ENCODE measurements at places on chromosomes 1 and 21.

DNA sequence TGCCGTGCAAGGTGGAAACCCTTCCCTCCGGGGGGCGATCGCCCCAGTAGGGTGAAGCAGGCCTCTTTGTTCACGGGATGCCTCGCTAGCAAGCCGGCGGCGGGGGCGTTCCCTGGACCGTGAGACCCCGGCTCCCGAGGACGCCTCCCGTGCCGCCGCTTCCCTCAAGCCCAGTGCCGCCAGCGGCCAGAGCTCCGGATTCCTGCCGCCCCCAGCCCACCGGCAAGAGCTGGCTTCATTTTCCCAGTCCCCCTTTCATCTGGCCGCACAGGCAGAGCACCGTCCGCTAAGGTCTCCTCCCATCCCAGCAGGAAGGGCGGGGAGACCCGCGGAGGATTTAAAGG, 16.3 kb downstream of the IER5 start:
- no peak for DNase-seq

DNA sequence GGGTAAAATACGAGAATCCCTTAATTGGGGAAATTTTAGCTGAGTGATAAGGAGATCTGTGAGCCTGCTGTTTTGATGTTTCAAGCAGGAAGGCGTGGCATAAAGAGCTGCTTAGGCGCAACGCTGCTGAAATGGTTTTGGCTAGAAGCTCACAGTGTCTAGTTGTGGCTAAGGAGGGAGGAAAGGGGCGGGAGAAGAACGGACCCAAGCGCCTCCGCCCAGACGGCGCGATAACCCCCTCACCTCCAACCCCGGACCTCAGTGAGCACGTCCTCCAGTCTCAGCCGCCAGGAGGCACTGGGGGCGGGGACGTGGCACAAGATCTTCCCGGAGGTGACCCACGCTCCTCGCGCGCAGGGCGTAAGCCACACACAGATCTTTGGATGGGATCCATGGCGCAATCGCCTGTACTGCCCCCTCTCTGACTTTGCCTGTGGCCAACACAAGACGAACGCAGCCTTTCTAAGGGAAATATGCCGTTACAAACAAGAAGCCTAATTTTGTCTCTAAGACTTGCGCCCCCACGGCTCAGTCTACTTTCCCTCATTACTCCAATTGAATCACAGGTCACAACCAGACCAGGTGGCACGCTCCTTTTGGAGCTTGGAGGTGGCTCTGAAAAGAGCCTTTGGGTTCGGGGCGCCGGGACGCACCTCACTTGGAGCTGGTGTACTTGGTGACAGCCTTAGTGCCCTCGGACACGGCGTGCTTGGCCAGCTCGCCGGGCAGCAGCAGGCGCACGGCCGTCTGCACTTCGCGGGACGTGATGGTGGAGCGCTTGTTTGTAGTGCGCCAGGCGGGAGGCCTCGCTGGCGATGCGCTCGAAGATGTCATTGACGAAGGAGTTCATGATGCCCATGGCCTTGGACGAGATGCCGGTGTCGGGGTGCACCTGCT, 23.4 kb upstream of the RNF187 start:
- DNase-seq: no peak

DNA sequence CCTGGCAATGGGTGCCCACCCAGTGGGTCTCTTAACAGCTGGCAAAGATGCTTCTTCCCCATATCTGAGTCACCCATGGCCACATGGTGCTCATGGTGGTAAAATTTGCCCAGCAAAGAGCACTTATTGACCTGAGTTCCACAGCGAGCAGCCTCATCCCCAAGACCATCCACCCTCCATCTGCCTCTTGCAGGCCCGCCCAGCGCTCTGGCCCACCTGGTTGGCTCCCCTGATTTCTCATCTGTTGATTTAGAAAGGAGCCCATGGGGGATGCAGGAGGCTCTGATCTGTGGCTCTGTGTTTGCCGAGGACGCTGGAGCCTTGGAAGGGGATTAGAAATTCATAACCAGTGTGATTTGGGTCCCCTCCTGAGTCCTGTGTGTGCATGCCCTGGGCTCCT, 657.5 kb downstream of the PTPRU start:
- no peak for DNase-seq

- DNase-seq: no peak
These were observed 27.6 kb downstream of the ABCA4 start for GRCh38 chr1:94093396-94093795.

DNA sequence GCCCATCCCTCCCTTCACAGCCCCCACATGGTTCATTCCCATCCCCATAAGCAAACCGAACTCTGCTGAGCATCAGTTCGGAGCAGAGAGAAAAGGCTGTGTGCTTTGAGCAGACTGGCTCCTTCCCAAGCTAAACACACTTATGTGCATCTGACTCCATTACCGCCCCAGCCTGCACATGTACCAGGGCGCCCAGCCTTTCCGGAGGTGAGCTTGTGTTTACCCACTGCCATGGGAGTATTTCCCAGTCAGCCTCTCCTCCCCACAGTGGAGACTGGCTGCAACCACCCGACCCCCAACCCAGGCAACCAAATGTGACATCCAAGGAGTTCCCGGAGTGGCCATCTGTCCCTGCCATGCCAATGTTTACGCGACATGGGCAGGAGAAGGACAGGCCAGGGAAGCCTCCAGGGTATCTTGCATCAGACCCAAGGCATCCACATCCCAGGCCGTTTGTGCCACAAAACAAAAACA, 9.4 kb downstream of the TIAM1 start:
- no peak for DNase-seq

- DNase-seq: no peak
These were observed 159.2 kb downstream of the DPYD start for GRCh38 chr1:97761637-97762036.

DNA sequence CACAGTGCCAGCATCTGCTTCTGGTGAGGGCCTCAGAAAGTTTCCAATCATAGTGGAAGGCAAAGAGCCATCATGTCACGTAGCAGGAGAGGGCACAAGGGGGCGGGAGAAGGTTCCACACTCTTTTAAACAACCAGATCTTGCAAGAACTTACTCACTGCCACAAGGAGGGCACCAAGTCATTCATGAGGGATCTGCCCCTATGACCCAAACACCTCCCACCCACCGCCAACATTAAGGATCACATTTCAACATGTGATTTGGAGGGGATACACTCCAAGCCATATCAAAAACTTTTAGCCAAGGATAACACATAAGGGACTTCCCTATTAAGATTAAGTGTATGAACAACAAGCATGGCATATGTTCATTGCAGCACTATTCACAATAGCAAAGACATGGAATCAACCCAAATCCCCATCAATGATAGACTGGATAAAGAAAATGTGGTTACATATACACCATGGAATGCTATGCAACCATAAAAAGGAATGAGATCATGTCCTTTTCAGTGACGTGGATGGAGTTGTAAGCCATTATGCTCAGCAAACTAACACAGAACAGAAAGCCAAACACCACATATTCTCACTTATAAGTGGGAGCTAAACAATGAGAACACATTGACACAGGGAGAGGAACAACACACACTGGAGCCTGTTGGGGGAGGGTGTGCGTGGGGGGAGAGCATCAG, 19.9 kb upstream of the SLC35F3 start:
- DNase-seq: no peak

GRCh38 chr21:27975514-27975913, 1008.6 kb upstream of the ADAMTS5 start:
- no peak for DNase-seq

DNA sequence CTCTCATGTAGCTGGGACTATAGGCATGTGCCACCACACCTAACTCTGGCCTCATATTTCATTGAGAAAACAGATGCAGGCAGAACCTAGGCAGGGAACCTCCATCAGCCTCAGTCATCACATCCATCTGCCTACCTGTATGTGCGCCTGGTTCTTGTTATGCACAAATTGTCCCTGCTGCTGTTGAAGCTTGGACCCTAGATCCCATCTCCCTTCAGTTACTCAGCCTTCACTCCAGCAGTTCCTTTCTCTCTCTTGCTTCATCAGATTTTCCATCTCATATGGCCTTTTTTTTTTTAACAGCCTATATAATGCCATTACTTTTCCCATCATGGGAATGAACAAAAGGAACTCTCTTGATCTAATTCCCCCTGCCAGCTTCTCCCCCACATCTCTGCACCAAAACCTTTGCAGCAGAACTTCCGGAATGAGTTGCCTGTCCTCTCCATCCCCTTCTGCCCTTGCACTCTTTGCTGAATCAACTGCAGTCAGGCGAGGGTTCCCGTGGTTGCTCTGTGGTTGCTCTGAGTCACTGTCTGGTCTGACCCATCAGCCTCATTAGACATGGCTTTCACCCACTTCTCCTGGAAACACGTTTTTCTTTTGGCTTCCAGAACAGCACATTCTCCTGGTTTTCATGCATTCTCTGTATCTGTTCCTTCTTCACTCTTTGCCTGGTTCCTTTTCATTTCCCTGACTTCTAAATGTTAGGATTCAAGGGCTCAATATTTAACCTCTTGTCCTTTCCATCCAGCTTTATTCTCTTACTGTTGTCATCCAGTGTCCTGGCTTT, 41.5 kb downstream of the UBE4B start:
- DNase-seq: no peak

DNA sequence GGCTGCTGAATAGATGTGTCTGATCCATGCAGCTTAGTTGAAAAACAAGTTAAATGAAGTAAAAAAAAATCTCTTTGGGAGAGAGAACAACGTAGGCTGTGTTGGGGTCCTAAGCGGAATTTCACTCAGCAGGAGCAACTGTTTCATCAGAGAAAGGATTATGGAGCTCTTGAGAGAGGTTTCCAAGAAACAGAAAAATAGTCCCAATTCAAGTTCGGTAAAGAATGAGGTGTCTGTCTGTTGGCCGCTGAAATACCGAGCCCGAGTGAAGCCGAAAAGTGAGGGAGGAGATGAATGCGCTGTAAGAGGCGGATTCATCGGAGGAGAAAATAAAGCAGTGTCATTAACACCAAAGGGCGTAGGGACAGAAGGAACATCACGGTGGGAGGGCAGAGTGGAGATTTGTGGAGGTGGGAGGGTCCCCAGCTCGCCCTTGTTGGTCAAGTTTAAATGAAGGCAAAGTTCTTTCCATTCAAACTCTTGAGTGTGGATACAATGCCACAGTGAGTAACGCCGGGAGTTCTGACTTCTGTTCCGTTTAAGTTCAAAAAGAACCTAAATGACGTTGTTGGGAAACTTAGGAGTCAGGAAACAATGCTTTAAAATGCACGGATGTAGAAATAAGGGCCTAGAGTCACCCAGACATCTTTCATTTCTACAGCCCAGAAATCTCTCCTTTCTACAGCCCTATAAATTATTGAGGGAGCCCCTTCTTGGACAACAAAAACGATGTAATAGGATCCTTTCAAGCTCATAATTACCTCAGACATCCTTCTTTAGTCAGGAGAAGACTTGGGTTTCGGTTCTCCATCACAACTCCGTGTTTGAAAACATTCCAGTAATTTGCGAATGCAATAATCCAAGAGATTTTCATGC, 15.6 kb upstream of the SLC45A1 start:
- DNase-seq: no peak

DNA sequence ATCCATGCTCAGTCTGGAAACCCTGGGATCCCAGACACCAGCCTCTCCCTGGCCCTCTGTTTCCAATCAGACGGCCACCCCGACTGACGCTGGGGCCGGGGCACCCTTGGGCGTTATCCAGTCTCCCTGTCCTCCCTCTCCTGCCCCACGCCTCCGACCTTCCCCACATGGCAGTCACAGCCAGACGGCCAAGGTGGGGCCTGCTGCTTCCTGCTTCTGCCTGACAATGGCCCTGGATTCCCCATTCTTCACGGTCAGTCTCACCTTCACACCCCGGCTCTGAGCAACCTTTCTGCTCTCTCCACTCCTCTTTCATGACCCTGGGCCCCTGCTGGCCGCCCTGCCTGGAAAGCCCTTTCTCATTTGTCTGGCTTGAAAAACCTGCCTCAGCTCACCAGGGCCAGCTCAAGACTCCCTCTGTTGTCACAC, 6.6 kb downstream of the GNG4 start:
- no peak for DNase-seq

DNA sequence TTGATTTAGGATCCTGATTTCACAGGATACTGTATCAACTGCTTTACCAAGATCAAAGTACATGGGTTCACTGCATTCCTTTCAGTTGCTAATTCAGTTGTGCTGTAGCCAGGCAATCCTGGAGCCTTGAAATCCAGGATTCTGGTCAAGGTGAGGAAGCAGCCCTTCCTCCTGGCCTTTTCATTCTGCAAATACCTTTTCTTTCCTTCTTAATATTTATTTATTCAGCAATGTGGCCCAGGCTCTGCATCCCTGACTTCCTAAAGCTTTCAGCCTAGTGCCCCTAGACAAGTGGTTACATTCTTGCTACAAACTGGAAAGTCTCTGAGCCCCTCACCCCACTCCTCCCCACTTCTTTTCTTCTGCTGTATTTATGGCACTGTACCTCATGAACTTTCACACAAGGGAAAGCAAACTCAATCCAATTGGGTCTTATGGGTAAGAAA, 16.2 kb downstream of the LRRC8D start:
- DNase-seq: no peak

- DNase-seq: no peak
These were observed 213.1 kb downstream of the RYR2 start for GRCh38 chr1:237255071-237255470.

- DNase-seq: no peak
These were observed 32.3 kb downstream of the USH2A start for GRCh38 chr1:216390956-216391355.

DNA sequence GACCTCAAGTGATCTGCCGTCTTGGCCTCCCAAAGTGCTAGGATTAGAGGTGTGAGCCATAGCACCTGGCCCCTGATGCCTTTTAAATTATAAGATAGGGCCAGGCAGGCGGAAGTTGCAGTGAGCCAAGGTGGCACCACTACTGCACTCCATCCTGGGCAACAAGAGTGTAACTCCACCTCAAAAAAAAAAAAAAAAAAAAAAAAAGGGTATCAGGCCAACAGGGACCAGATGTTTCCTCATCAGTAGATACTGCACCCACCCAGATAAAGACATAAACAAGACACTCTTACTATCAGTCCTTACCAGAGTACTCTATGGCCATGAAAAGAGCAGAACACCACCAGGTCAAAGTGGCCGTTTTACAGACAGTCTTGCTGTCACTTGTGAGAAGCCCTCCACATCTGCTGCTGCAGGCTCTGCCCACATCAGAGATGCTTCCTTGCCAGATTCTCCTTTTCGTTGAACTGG, 3.3 kb downstream of the C21orf58 start:
- DNase-seq: no peak

- DNase-seq: no peak
These were observed 40.0 kb upstream of the ATP2B4 start for GRCh38 chr1:203586496-203587081.

DNA sequence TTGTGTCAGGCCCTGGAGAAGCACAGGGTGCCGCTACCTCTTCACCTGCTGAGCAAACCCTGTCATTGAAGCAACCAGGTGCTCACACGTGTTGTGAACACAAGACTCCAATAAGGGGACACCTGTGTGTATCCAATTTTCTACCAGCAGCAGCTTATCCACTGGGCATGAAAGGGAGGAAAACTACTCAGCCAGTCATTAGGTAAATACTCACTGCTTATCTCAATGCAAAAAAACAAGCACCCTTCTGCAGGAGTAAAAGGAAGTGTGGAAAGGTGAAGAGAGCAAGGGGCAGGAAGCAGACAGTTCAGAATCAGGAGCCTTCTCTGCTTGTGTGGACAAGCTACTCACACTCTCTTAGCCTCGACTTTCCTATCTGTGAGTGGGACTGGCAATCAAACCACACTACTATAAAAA, 148.9 kb downstream of the ETS2 start:
- DNase-seq: no peak
